ENCODE measurements at places on chromosomes 3 and 15. TPM values are rescaled to one million over a fixed set of nuclear protein-coding genes. Genes with fewer than 3 reads are reported as not detected.

The MED12L gene
- 0.45 TPM for total RNA-seq

The LCTL gene
- total RNA-seq: not detected

The TMEM45A gene
- total RNA-seq: 2.2 TPM

The ESYT3 gene
- 0.52 TPM for total RNA-seq

The XIRP1 gene
- total RNA-seq: 0.14 TPM

Data from A549 treated with Hydrocortisone at 1 μM for 4 hours (cell line).